Pulmonary artery endothelial cell (primary cell): ENCODE measurements at places on chromosomes 12 and 14. TPM values are rescaled to one million over a fixed set of nuclear protein-coding genes. Genes with fewer than 3 reads are reported as not detected.

Gene KRT79
- total RNA-seq: not detected in 2 replicates

Gene DLGAP5
- total RNA-seq: 48.5 and 77.7 TPM in 2 replicates

Gene CSRP2
- total RNA-seq: 2.8 and 10.5 TPM in 2 replicates

Gene NDRG2
- 0.11 and 0.13 TPM in 2 replicates for total RNA-seq

Gene KRT1
- not detected in 2 replicates for total RNA-seq

Gene MON2
- 23.7 and 26.8 TPM in 2 replicates for total RNA-seq

Gene TMCC3
- total RNA-seq: 19.9 and 30.7 TPM in 2 replicates

Gene SELPLG
- 0.07 and 0.49 TPM in 2 replicates for total RNA-seq

Gene CDH24
- 6.3 and 13.9 TPM in 2 replicates for total RNA-seq

Gene ESRRB
- total RNA-seq: not detected in 2 replicates

Gene CEBPE
- total RNA-seq: not detected in 2 replicates

Gene TUNAR
- not detected in 2 replicates for total RNA-seq

Gene WASHC4
- 124 and 157 TPM in 2 replicates for total RNA-seq

Gene KRT71
- not detected in 2 replicates for total RNA-seq

Gene ACVR1B
- total RNA-seq: 20.5 and 23.6 TPM in 2 replicates

Gene SCN8A
- total RNA-seq: 21.0 and 30.7 TPM in 2 replicates

Gene VIPAS39
- 30.9 and 33.6 TPM in 2 replicates for total RNA-seq

Gene WDR89
- total RNA-seq: 14.7 and 22.7 TPM in 2 replicates

Gene PRH2
- not detected in 2 replicates for total RNA-seq

Gene RFX4
- not detected in 2 replicates for total RNA-seq

Gene FAM222A
- total RNA-seq: 0.26 and 0.92 TPM in 2 replicates

Gene RD3L
- total RNA-seq: not detected in 2 replicates

Gene DUSP6
- 209 and 381 TPM in 2 replicates for total RNA-seq

Gene SERPINA4
- not detected in 2 replicates for total RNA-seq

Gene HSPA2
- total RNA-seq: 3.9 and 5.5 TPM in 2 replicates

Gene PARPBP
- total RNA-seq: 13.7 and 27.5 TPM in 2 replicates

Gene TMEM121
- total RNA-seq: 8.4 and 15.6 TPM in 2 replicates

Gene TMEM117
- total RNA-seq: 1.9 and 2.6 TPM in 2 replicates

Gene MANSC1
- total RNA-seq: 9.2 and 10.8 TPM in 2 replicates

Gene TEAD4
- 26.2 and 29.1 TPM in 2 replicates for total RNA-seq

Gene C1QL4
- 0.04 and 0.13 TPM in 2 replicates for total RNA-seq
